Activated CD8-positive, alpha-beta memory T cell treated with anti-CD3 and anti-CD28 coated beads, Interleukin-2, amount 50 U/mL, for 4 hours (primary cell): ENCODE measurements at places on chromosomes 16 and 17.

GRCh38 chr17:37483311-37484039 is 6.2 kb upstream of the DUSP14 start:
- no peak for DNase-seq

GRCh38 chr16:8310323-8310722 is 280.0 kb downstream of the TMEM114 start:
- no peak for DNase-seq

DNA sequence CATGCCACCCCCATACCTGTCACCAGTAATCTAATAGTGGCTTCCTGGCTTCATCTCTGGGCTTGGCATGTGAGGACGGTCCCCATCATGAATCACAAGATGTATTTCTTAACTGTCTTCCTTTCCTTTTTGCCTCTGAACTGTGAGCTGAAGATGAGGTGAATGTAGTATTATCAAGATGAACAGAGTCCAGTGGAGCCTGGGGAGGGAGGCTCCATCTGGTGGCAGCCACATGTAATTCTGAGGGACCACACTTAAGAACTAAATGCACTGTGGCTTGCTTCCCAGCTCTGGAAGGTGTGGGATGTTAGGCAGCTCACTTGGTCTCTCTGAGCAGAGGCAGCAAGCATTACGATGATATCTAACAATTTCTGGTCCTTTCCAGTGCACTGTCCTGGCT is 354.9 kb upstream of the ASIC2 start:
- DNase-seq, result no peak

GRCh38 chr16:14284930-14285512 is 213.9 kb downstream of the MRTFB start:
- no peak for DNase-seq

- DNase-seq, result no peak
Measured at GRCh38 chr17:36602030-36602748, 806 bp downstream of the MRM1 start.

GRCh38 chr17:46811978-46812583 is 6.4 kb downstream of the WNT3 start:
- DNase-seq, result no peak

DNA sequence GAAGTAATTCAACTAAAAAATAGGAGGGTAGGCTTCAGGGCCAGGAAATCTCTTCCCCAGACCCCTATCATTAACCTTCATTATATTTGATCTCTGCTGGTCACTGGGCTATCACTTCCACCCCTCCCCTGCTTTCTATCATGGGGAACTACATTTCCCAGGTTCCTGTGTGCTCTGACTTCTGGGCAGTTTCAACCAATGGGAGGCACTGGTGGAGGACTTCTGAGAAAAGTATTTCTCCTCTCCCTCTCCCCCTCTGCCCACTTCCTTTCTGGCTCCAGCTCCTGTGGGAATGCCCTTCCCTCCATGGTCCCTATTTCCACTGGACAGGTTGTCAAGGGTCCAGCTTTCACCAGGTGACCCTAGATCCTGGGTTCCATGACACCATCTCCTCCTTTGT is 364.4 kb downstream of the C16orf95 start:
- no peak for DNase-seq

DNA sequence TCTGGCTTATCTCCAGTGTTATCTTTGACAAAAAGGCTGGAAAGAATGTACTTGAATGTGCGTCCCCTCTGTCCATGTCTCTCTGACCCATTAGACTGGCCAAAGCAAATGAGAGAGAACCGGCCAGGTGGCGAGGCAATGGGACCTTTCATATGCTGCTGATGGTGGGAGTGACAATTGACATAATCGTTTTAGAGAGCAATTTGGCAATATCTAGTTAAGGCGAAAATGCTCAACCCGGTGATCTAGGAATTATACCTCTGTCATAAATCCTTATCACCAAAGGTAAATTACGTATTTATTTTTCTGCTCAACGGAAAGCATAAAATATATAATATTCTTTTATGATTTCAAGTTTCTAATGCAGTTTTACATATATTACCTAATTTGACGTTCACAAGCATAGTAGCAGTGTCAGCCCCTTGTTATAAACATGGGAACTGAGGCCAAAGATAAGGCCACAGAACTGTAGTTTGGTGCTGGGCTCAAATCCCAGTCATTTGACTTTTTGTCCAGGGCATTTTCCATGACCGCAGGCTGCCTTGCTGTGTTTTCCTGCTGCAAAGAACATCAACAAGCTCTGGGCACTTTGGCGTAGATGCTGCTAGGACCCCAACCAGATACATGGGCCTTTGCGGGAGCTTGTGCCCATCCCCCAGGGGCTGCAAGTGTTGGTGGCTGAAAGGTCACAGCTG is 14.7 kb upstream of the SDK2 start:
- DNase-seq, result no peak

DNA sequence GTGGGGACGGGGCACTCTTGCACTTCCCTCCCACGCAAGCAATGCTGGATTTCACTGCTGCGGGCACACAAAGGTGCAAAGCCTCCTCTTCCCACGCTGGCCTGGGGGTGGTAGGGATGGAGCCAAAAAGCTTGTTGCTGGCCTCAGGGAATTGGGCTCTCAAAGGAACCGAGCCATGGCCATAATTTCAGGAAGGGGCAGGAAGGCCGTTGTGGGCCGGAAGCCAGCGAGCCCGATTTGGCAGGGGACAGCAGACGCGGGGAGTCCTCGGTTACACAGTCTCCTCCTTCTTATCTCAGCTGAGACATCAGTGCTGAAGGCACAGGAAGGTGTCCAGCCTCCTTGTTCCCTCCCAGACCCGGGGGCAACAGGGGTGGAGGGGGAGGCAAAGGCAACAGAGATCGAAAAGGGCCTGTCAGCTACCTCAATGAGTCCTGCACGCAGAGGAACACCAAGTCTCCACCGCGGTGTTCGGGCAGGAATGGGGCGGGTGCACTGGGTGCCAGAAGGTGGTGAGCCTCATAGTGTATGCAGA is 59.5 kb downstream of the SLFN11 start:
- peak; percentile 16 for DNase-seq

DNA sequence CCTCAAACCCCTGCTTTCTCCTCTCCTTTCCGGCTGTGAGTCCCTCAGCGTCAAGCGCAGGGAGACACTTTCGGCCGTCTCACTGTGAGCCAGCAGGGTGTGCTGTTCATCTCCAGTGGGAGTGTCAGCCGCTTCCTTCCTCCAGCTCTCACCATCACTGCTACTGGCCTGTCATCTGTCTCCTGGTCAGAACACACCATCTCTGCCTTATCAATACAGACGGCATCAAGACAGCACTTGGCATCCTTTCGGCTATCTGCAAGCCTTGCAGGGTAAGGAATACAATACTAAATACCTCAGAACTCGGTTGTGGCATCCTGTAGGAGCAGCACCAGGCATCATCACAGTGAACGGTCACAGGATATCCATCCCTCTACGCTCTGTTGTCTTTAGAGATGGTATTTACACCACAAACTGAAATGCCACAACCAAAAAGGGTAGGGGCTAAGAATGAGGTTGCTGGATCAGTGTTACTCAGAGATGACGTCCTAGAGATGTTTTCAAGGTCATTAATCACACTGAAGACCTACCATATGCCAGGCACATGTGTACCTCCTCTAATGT is 20.7 kb upstream of the CMTM4 start:
- DNase-seq, result no peak
